ENCODE measurements at places on chromosomes 4 and X. TPM values are rescaled to one million over a fixed set of nuclear protein-coding genes. Genes with fewer than 3 reads are reported as not detected.

DNA sequence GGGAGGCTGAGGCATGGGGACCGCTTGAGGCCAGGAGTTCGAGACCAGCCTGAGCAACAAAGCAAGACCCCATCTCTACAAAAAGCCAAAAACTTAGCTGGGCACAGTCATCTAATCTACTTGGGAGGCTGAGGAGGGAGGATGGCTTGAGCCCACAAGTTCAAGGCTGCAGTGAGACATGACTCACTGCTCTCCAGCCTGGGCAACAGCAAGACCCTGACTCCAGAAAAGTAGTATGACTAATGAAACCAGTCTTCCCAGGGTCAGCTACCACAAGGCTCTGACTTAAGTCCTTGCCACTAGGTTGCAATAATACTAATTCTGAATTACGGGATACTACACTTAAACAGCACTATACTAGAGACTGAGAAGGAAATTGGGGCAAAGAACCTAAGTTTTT is 33.1 kb downstream of the ERVMER34-1 start:
- DNase-seq = no peak

GRCh38 chrX:13688384-13688957 is 457 bp upstream of the RAB9A start:
- no peak for DNase-seq

DNA sequence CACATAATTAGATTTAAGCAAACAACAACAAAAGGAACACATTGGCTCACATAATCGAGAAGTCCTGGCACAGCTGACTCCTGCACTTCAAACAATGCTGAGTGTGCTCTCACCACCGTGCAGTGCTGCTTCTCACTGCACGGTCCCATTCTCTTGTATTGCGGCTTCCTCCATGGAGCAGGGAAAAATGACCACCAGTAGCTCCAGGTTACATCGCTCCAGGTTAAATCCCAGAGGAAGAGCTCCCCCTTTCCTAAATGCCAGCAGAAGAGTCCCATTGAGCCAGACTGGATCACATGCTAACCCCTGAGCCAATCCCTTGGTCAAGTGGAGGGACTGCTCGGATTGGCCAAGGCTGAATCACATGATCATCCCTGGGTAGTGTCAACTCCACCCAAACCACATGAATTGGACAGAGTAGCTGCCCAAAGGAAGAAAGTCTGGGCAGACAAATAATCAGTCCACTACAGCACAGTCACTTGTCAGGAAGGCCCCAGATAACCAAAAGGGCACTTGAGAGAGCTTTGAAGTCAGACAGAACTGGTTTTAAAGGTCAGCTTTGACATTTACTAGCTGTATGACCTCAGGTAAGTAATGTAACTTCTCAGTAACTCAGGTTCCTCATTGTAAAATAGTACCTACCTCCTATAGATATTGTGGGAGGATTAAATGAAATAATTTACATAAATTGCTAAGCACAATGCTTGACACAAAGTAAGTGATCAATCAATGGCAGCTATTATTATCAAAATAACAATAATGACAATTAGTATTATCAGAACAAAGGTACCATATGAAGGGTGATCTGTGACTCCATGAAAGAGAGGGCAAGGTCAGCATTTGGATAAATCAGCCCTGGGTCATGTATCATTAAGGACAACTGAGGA is 14.3 kb downstream of the TEC start:
- no peak for DNase-seq

- DNase-seq = no peak
Measured at GRCh38 chr4:148442832-148443511, 758 bp upstream of the NR3C2 start.

DNA sequence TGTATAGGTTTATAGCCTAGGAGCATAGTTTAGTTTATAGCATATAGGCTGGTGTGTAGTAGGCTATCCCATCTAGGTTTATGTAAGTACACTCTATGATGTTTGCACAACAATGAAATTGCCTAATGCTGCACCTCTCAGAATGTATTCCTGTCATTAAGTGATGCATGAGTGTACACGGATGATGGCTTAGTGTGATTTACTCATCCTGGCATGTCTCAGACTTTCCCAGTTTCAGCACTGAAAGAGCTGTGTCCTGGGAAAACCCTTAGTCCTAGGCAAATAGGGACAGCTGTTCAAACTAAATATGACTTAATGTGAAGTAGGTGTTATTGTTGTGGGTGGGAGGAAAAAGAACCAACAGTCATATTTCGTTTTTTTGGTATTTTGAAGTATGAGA is 264.9 kb upstream of the MAGEB18 start:
- DNase-seq = no peak

- DNase-seq = no peak
Measured at GRCh38 chr4:73540826-73541225, 59.3 kb downstream of the AFM start.

Gene CCDC158
- polyA plus RNA-seq = 0.55 TPM

Data from right renal pelvis (tissue), 4 donors.